ENCODE measurements at places on chromosomes 16 and 17.
A peak's percentile ranks its signal among the peaks of the same experiment; 100 is the strongest.

- no peak for DNase-seq
Measured at GRCh38 chr17:34054495-34054894, 200.6 kb upstream of the CCL2 start.

DNA sequence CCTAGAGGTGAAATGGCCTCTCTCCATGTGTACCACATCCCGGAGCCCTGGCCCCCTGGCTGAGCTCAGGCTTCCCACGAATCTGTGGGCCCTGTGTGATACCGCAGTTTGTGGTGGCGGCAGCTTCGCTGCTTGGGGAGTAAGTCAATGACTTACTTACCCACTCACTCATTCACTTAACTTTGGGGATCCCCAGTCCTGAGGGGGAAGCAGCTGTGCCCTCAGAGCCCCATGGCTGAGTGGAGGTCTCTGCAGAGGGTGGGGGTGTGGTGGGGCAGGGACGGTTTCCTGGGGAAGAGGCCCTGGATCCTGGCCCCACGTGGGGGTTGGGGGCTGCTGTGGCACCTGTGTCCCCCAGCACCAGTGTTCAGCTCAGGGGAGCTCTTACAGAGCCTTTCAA is 13.2 kb downstream of the KCNJ12 start:
- DNase-seq = no peak

GRCh38 chr16:73196670-73197069 is 148.7 kb upstream of the ZFHX3 start:
- peak; percentile 36 for DNase-seq

- no peak for DNase-seq
Measured at GRCh38 chr17:29883497-29883896, 46.5 kb downstream of the SSH2 start.

- DNase-seq = no peak
Measured at GRCh38 chr16:86881118-86881510, 302.8 kb downstream of the FOXL1 start.

DNA sequence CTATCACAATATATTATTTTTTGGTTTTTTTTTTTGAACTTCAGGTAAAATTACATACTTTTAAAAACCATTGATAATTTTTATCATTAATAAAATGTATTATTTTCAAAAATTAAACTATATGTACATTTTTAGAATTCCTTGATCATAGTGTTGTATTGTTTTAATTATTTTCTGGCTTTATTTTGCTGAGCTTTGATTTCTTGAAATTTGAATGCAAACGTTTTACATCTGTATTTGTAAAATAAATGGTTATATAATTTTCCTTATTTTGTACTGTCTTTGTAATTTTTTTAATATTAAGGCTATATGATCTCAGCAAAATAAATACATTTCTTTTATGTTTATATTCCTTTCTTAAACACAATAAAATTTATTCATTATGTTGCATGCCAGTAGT is 125.6 kb downstream of the KIF2B start:
- DNase-seq = no peak

- no peak for DNase-seq
Measured at GRCh38 chr17:14434506-14434905, 133.6 kb downstream of the HS3ST3B1 start.

DNA sequence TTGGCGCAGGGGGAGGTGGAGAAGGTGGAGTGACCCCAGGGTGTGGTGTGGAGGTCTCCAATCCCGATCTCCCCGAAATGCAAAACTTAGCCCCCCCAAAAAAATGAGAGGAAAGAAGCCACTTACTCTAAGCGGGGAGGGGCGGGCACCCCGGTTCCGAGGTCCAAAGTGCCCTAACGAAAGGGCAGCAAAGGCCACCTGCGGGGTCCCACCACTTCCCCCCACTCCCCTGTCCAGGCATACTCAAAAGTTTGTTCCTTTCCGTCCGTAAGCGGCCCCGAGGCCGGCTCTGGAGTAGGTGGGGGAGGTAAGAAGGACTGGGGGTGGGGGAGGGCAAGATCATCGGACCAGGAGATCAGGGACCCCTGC is 1.1 kb downstream of the TOX3 start:
- DNase-seq = no peak

DNA sequence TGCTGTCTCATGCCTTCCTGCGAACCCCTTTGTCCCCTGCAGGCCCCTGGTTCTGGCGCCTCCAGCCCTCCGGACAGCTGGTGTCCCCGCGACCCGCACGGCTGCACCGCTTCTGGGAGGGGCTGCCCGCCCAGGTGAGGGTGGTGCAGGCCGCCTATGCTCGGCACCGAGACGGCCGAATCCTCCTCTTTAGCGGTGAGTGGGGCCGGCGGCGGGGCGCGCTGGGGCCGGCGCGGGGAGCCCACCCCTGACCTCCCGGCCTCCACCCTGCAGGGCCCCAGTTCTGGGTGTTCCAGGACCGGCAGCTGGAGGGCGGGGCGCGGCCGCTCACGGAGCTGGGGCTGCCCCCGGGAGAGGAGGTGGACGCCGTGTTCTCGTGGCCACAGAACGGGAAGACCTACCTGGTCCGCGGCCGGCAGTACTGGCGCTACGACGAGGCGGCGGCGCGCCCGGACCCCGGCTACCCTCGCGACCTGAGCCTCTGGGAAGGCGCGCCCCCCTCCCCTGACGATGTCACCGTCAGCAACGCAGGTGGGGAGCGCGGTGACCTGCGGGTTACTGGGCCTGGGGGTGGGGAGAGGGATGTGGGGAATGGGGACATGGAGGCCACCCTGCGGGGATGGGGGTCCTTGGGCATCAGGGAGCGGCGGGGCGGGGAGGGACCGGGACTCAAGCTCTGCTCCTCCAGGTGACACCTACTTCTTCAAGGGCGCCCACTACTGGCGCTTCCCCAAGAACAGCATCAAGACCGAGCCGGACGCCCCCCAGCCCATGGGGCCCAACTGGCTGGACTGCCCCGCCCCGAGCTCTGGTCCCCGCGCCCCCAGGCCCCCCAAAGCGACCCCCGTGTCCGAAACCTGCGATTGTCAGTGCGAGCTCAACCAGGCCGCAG is 7.1 kb upstream of the IL32 start:
- no peak for DNase-seq

DNA sequence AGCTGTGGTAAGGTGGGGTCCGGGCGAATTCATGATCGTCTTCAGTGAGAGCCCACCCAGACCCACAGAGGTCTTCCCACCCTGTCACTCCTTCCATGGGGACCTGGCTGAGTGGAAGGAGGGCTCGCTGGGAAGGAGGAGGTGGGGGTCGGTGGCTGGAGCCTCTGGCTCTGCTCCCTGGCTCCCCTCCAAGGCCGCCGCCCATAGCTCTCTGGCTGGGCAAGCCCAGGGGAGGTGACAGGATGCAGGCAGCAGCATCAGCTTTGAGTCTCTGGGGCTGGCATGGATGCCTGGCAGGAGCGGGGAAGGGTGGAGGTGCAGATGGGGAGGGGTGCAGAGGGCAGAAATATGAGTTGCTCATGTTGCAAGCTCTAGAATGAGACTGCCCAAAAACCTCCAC is 147.0 kb downstream of the ENGASE start:
- no peak for DNase-seq

- no peak for DNase-seq
Measured at GRCh38 chr16:54843424-54843750, 87.3 kb upstream of the IRX5 start.

GRCh38 chr17:71361656-71362450 is 759.0 kb upstream of the SOX9 start:
- no peak for DNase-seq

GRCh38 chr17:48491527-48492273 is 39.1 kb downstream of the HOXB1 start:
- DNase-seq = no peak
